ENCODE measurements at places on chromosomes 2 and 18.

DNA sequence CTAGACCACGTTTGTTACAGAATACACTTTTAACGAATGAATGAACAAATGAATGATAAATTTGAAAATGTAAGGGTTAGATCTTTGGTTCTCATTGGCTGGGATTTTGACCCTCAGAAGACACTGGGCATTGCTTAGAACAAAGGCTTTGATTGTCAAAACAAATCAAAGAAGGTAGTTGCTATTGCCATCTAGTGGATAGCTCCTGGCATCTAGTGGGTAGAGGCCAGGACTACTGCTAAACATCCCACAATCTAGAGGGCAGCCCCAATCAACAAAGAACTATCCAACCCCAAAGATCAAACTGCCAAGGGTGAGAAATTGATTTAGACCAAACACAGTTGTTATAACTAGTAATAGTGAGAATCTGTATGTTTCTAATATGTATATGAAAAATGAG, 552.3 kb downstream of the KCNJ3 start:
- no peak for DNase-seq

DNA sequence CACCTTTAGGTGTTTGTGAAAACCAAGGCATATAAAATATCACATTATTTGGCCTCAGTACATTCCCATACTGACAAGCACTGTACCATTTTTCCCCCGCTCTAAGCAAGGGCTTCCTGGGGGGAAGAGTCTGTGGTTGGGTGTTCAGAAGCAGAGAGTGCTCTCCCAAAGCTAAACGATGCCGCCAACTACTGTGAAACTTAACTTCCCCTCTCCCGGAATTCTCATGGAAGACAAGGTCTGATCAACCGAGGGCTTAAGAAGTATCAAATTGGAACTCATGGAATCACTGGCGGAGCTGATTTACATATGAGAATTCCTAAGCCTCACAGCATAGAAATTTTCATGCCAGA, 433 bp upstream of the MFF start:
- no peak for DNase-seq

- no peak for DNase-seq
Measured at GRCh38 chr2:117979911-117980701, 33.8 kb downstream of the CCDC93 start.

GRCh38 chr18:21997207-21998143, 171.9 kb upstream of the GATA6 start:
- DNase-seq = no peak

- DNase-seq = no peak
Measured at GRCh38 chr2:112305132-112305531, 29.7 kb downstream of the ZC3H6 start.

All from activated CD4-positive, CD25-positive, alpha-beta regulatory T cell treated with anti-CD3 and anti-CD28 coated beads, Interleukin-2, amount 50 U/mL, for 72 hours (primary cell).